Naive B cell (primary cell): ENCODE measurements at places on chromosomes 3 and 15.

- no peak for DNase-seq
These were observed 25.2 kb downstream of the UBE2E1 start for GRCh38 chr3:23830869-23831484.

GRCh38 chr15:51783967-51784366 is 32.6 kb downstream of the TMOD2 start:
- DNase-seq = no peak

DNA sequence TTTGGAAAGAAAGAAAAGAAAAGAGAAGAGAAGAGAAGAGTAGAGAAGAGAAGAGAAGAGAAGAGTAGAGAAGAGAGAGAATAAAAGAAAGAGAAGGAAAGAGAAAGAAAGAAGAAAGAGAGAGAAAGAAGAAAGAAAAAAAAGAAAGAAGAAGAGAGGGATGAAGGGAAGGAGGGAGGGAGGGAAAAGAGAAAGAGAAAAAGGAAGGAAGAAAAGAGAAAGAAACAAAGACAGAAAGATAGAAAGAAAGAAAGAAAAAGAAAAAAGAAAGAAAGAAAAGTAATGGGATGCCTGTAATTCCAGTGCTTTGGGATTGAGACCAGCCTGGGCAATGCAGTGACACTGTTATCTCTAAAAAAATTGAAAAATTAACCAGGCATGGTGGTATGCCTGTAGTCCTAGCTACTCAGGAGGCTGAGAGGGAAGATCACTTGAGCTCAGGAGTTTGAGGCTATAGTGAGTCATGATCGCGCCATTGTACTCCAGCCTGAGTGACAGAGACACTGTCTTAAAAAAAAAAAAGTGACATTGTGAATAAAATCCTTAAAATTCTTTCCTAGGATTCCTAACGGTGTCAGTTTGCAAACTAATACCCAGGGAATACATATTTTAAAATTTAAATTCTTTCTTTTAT is 1.7 kb downstream of the RASL12 start:
- no peak for DNase-seq

GRCh38 chr3:60698117-60698516 is 553.1 kb downstream of the FHIT start:
- DNase-seq = no peak

DNA sequence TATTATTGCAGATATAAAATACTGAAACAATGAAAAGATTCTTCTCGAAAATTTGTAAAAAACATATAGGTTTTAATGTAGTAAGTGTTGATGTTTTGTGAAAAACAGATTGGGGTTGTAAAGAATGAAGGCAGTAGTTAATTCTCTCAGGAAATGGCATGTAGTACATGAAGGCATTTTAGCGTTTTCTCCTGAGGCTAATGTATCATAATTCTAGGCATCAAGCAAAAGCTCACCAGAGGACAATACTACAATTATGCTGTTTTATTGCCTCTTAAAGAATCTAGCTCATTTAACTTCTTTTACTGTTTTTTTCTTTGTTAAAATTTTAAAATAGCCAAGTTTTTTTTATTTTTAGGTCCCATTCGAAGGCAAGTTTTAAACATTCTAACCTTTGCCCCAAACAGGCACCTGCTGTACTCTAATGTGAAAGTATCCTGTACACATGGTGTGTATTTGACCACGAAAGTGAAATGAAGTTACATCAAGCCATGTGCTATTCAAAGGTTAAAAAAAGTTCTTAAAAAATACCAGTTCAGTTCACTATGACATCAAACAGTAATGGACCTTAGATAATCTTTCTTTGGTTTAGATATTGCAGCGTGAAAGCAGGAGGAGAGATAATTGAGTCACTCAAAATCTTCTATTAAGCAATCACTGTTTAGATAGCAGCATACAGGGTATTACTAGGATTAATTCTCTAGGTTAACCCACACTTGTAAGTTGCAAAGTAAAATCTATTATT is 163.6 kb downstream of the ECT2 start:
- no peak for DNase-seq

GRCh38 chr15:88395872-88396781 is 71.1 kb downstream of the MRPL46 start:
- no peak for DNase-seq

- DNase-seq = no peak
These were observed 1112.8 kb downstream of the TUSC7 start for GRCh38 chr3:117822416-117822815.

- DNase-seq = no peak
These were observed 25.4 kb upstream of the CDV3 start for GRCh38 chr3:133548090-133548489.

- no peak for DNase-seq
These were observed 73.8 kb upstream of the HERC1 start for GRCh38 chr15:63907521-63907920.

DNA sequence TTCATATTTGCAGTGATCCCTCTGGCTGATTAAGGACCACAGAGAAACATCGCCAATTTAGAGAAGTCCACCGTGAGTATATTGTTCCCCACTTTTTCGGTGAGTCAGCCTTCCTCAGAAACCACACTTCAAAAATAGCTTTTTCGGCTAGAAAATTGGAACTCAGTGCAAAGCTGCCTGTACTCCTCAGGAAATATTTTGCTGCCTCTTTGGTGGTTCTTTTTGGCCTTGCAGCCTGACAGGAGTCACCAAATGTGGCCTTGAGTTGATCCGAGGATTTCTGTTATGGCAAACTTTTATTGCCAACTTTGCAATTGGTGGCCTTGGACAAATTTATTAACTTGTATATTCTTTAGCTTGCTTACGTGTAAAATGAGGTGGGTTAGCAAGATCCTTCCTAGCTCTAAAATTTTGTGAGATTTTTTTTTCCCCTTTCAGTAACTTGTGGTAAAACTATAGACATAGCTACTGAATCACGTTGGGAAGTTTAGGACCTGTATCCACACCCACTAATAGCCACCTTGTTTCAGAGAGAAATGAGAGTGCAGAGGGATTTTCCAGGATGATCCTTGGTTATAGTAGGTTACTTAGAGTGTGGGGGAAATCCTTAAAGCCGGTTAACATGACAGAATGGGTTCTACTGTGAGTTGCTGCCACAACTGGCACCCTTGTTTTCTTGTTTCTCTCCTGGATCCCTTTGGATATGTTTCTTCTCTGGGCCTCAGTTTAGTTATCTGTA is 9.9 kb downstream of the ARL6IP5 start:
- DNase-seq = no peak

GRCh38 chr3:34256791-34257190 is 458.4 kb downstream of the PDCD6IP start:
- DNase-seq = no peak

DNA sequence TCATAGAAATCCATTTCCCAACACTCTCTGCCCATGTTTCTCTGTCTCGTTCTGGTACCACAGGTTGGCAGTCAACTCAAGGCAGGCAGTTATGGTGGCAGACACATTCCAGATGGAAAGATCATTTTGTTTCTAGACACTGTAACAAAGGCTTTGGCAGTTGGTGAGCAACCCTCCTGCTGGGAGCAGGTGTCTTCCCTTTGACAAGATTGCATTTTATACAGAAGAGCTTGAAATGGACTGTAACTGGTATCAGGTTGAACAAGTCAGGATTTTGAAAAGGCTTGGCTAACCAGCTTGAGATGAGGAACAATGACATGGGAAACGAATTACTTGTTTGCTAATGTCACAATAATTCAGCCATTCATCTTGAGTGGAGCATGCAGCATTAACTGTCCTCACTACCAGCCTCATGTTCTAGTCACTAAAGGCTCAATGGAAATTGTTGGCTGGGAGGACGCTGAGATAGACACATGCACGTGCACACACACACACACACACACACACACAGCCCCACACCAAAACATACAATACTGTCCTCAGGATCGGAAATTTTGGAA is 170.0 kb downstream of the SEMA6D start:
- DNase-seq = no peak

DNA sequence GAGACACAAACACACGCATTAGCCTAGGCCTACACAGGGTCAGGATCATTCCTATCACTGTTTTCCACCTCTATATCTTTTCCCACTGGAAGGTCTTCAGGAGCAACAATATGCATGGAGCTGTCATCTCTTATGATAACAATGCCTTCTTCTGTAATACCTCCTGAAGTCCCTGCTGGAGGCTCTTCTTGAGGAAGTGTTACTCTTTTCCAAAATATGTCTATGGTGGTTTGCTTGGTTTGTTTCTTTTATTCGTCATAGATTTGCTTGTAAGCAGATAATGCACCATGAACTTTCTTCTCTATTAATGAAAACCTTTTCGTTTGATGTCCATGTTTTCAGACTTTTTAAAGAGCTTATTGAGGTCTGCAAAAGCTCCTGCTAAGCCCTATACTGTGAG is 109.3 kb downstream of the GMPS start:
- no peak for DNase-seq

- DNase-seq = no peak
These were observed 51.7 kb downstream of the WDR49 start for GRCh38 chr3:167602041-167602440.

DNA sequence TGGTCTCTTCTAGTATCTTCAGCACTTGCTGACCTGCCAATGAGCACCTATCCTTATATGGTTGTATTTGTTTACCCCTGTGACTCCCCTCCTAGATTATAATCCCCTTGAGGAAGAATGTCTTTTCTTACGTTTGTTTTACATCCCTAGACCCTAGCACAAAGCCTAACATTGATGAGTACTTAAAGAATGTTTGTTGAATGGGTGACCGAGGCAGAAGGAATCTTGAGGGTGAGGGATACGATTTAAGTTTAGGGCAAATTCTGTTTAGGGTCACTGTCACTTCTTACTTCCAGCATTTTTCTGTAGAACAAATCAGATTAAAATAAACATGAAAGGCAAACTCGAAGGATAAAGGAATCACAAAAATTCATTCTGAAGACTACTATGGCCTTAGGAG is 80.9 kb upstream of the FAM98B start:
- no peak for DNase-seq

- no peak for DNase-seq
These were observed 36.1 kb downstream of the AP3S2 start for GRCh38 chr15:89857673-89858072.
